ENCODE measurements at places on chromosomes 7 and 10.

DNA sequence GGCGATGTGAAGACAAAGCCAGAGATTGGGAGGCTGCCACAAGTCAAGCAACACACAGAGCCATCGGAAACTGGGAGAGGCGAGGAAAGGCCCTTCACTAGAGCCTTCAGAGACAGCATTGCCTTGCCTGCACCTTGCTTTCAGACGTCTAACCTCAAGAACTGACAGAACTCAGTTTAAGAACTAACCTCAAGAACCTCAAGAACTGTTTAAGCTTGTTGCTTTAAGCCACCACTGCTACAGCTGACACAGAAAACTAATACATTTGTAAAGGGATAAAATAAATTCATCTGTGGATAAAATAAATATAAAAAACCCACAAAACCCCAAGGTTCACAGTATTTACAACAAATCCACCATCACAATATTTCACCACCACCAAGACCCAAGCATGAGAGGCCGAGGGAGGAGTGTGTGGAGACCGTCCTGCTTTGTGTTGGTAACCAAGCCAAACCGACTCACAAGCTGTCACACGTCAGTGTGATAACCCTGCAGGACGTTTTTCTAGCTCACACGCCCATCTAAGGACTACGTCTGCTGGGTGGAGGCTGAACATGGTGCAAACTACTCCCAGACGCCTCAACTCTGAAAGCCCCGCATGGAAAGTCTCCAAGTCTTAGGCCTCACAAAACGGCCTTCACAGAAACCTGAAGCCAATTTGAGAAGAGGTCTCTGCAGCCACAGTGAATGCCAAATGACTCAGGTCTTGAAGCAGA, 116.8 kb downstream of the ABLIM1 start:
- peak; percentile 88 for ATAC-seq

GRCh38 chr10:133097418-133097817, 9.7 kb downstream of the ADGRA1 start:
- no peak for ATAC-seq

DNA sequence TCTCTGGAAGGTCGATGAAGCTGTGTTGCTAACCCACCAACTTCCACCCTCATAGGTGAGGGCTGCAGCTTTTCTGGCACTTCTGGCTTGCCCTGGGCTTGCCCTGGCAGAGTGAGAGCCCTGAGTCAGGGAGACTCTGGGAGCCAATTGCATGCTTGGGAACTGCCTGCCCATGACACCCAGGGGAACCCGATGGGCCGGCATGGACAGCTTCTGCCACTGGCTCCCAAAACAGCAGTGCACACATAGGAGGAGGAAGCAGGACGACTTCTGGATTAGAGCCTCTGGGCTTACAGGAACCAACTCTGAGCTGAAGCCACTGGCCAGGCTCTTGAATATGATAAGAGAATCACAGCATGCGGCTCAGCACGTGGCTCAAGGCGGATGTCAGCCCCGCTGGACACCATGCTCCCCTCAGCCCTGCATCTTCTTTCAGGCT, 135.2 kb upstream of the UNC5B start:
- ATAC-seq: no peak

GRCh38 chr7:43954524-43955228, 28.4 kb downstream of the UBE2D4 start:
- ATAC-seq: peak; percentile 60

DNA sequence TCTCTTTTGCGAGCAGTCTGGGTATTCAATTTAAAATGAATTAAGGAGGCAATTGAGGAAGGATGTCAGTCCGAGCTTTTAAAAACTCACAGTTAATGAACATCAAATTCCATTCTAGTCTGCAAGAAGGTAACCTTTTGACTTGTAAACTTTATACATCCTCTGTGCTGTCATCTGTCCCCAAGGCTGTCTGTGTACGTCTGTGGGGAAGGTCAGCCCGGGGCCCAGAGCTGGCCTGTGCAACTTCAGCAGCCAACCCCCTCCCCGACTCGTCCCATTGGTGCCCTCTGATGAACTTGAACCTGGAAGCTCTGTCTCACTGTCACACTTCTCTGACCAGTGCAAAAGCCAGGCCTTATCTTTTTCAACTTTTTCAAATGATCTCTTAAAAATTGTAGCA, 80.3 kb downstream of the CCDC3 start:
- no peak for ATAC-seq

- no peak for ATAC-seq
These were observed 8.1 kb downstream of the ZNF32 start for GRCh38 chr10:43640603-43641002.

DNA sequence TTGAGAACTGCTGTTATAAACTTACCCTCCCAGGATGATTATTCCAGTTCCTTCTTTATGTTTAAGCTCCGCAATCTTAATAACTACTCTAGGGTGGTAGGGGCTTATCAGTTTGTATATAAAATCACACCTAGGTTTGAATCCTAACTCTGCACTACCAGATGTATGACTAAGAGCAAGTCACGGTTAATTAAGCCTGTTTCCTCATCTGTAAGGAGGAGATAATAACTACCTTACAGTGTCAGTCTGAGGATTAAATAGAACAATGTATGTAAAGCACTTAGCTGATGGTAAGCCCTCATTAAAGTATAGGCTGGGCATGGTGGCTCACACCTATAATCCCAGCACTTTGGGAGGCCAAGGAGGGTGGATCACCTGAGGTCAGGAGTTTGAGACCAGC, 9.2 kb downstream of the DNA2 start:
- ATAC-seq: no peak

GRCh38 chr10:31460242-31460641, 141.2 kb downstream of the ZEB1 start:
- ATAC-seq: no peak

DNA sequence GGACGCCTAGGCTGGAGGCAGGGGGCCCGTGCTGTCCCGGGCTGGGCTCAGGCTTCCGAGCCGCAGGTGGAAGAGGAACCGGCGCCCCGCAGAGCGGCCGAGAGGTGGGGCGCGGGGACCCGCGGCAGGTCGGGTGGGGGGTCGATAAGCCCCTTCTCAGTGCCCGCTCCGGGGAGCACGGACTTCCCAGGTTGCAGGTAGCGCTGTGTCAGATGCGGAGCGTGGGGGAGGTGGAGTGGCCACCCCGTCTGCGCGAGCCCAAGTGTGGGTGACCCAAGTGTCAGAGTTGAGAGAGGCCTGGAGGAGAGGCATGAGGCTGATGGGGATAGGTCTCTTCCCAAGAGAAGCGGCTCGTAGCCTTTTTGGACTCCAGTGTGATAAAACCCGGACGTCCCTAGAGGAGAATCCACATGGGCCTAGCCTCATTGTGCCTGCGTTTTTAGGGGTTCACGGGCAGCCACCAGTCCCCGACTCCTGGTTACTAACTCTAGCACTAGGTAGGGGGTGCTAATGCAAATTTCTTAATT, 580 bp downstream of the EEPD1 start:
- ATAC-seq: peak; percentile 2

DNA sequence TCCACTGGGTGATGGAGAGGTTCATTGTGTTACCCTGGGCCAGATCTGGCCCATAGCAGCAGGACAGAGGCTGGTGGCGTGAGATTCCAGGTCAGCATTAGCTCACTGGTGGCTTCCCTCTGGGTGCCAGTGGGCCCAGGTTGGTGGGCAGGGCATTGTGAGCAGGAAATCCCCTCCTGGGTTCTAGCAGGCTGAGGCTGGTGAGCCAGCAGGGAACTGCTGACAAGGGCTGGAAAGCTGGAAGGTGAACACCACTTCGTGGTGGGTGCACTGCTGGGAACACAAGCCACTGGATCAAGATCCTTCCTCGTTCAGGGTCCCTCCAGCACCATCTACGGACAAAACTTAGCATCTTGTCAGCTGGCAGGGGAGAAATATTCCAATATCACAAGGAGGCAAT, 259.2 kb upstream of the FZD1 start:
- ATAC-seq: no peak

- ATAC-seq: no peak
These were observed 1.3 kb upstream of the LRRC18 start for GRCh38 chr10:48940958-48941357.

DNA sequence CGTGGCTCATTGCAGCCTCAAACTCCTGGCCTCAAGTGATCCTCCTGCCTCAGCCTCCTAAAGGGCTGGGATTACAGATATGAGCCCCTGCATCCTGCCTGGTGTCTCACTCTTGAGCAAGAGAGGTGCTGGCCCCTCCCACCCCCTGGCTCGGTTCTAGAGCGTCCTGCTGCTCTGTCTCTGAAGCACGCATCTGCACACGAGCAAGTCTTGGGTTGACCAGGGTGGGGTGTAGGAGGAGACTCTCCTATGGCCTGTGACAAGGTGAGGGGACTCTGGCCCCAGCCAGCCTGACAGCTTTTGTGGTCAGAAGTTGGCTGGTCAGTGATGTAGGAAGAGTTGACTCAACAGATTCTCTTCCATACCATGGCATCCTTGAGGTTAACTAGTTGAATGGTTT, 110.7 kb upstream of the CARD11 start:
- peak; percentile 30 for ATAC-seq

DNA sequence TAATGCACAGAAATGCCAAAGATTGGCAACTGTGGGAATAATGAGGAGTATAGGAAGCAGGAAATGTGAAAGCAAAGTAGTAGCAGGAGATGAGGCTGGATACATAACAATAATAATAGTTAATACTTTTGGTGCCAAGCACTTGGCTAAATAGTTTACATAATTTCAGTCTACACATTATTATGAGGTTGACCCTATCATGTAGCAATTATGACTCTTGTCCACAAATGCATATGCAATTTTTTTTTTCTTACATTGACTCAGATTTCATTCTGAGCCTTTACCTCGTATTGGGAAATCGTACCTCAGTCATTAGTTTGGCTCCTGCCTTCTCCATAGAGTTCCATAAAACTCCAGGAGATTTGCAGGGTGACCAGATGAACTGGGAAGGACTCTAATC, 219.9 kb downstream of the SUGCT start:
- no peak for ATAC-seq

- ATAC-seq: no peak
These were observed 150.2 kb upstream of the CACNA2D1 start for GRCh38 chr7:82593780-82594179.
